ENCODE measurements at places on chromosomes 7 and 10. TPM values are rescaled to one million over a fixed set of nuclear protein-coding genes. Genes with fewer than 3 reads are reported as not detected.

The HMX3 gene
- polyA plus RNA-seq: not detected

The INMT gene
- 0.22 TPM for polyA plus RNA-seq

The CFAP46 gene
- not detected for polyA plus RNA-seq

The NRCAM gene
- polyA plus RNA-seq: 0.32 TPM

The ANKRD1 gene
- polyA plus RNA-seq: not detected

GRCh38 chr7:71173955-71174354 lies 42.0 kb downstream of the GALNT17 start:
- H3K27me3 ChIP-seq: no peaks in the 10 kb centered on the region
- DNase-seq: no peak
- no peaks in the 10 kb centered on the region for H3K4me1 ChIP-seq
- no peaks in the 10 kb centered on the region for H3K36me3 ChIP-seq
- no peak overlapping the region for H3K4me3 ChIP-seq
- no peak overlapping the region for H3K27ac ChIP-seq

GRCh38 chr7:136925044-136925443 lies 56.6 kb downstream of the CHRM2 start:
- no peaks in the 10 kb centered on the region for H3K36me3 ChIP-seq
- H3K27me3 ChIP-seq: no peaks in the 10 kb centered on the region
- DNase-seq: no peak
- H3K4me3 ChIP-seq: no peak overlapping the region
- no peak overlapping the region for H3K27ac ChIP-seq
- no peaks in the 10 kb centered on the region for H3K4me1 ChIP-seq

DNA sequence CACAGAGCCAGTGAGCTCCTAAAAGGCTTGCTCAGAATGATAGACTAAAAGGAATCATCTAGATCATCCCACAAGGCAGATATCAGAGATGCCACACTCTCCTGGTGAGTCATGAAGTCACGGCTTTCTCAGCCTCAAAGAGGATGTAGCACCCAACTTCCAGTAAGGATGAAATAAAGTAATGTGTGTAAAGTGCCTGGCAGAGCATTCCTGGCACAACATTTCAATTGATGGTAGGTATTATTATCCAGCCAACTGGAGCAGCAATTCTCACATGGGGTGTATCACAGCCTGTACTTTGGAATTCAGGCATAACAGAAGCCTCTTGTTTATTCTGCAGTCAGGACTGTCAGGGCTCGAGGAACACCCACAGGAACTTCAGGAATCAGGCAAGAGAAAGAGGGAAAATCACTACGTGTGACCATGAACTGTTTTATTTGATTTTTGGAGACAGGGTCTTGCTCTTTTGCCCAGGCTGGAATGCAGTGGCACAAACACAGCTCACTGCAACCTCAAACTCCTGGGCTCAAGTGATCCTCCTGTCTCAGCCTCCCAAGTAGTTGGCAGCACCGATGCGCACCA lies 5.3 kb upstream of the NAT16 start:
- H3K36me3 ChIP-seq: no peaks in the 10 kb centered on the region
- no peak overlapping the region for H3K27ac ChIP-seq
- H3K4me3 ChIP-seq: no peak overlapping the region
- DNase-seq: no peak
- H3K27me3 ChIP-seq: peaks cover 4% of the 10 kb centered on the region
- H3K4me1 ChIP-seq: no peaks in the 10 kb centered on the region

GRCh38 chr7:126524967-126525366 lies 727.8 kb downstream of the GRM8 start:
- H3K27me3 ChIP-seq: no peaks in the 10 kb centered on the region
- no peaks in the 10 kb centered on the region for H3K36me3 ChIP-seq
- H3K27ac ChIP-seq: no peak overlapping the region
- no peak for DNase-seq
- H3K4me1 ChIP-seq: no peaks in the 10 kb centered on the region

DNA sequence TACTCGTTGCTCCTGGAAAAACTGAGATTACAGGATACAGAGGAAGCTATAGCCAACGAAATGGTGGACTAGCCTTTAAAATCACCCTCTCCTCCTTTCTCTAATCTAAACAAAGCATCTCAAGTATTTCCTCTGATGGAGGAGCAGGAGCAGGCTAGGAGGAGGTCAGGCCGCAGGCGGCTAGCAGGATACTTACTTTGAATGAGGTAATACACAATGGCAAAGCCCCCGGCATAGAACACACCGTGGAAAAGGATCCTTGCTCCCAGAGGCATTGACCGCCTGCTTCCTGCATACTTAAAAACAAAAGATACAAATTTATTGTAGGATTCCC lies 64.4 kb downstream of the STK17A start:
- H3K27ac ChIP-seq: peak overlapping the region; percentile 70
- no peak overlapping the region for H3K4me3 ChIP-seq
- peaks cover 6% of the 10 kb centered on the region for H3K36me3 ChIP-seq
- peaks cover 99% of the 10 kb centered on the region for H3K4me1 ChIP-seq
- DNase-seq: no peak
- no peaks in the 10 kb centered on the region for H3K27me3 ChIP-seq

DNA sequence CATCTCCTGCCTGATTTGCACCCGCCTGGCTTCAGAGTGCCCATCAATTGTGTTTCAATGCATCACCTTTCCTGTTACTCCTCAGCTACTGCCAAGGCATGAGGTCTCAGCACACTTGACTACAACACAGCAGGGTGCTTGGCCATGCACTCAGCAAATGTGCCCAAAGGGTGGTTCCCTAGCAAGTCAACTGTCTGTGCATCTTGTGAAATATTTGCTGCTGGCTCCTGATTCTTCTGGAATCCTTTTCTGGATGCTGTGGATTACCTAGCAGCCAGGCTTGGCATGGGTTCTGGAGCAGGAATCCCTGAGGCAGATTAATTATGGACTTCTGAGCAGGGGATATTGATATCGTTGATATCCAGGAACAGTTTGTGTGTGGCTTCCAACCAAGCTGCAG lies 662.6 kb upstream of the MGMT start:
- H3K36me3 ChIP-seq: no peaks in the 10 kb centered on the region
- no peak overlapping the region for H3K4me3 ChIP-seq
- H3K27me3 ChIP-seq: no peaks in the 10 kb centered on the region
- DNase-seq: no peak
- no peak overlapping the region for H3K27ac ChIP-seq

GRCh38 chr10:59910867-59911266 lies 4.5 kb upstream of the CCDC6 start:
- H3K4me3 ChIP-seq: no peak overlapping the region
- no peaks in the 10 kb centered on the region for H3K27me3 ChIP-seq
- H3K4me1 ChIP-seq: peaks cover 21% of the 10 kb centered on the region
- DNase-seq: no peak

- H3K4me1 ChIP-seq: no peaks in the 10 kb centered on the region
- H3K36me3 ChIP-seq: no peaks in the 10 kb centered on the region
- no peak overlapping the region for H3K4me3 ChIP-seq
Measured at GRCh38 chr7:80770675-80771081, 132.2 kb downstream of the CD36 start.

DNA sequence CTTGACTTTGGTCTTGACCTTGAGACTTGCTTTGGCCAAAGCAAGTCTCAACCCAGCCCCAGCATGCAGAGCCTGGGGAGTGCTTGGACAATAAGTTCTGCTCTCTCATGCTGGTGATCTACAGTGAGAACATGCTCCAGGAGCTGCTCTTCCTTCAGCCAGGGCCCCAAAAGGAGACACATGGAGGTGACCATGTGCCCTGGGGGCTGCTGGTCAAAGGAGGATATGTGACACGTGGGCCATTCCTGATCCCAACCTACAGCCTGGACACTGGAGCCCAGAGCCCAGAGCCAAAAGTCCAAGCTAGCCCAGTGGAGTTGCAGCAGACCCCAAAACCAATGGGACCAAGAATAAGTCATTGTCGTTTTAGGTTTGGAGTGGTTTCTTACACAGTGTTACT lies 78.2 kb upstream of the CHST15 start:
- DNase-seq: no peak
- H3K4me3 ChIP-seq: no peak overlapping the region
- no peaks in the 10 kb centered on the region for H3K4me1 ChIP-seq
- H3K27ac ChIP-seq: no peak overlapping the region
- no peaks in the 10 kb centered on the region for H3K27me3 ChIP-seq

GRCh38 chr10:75043256-75044131 lies 68.0 kb upstream of the SAMD8 start:
- no peaks in the 10 kb centered on the region for H3K36me3 ChIP-seq
- DNase-seq: peak; percentile 62
- H3K27me3 ChIP-seq: no peaks in the 10 kb centered on the region
- peak overlapping the region; percentile 22 for H3K4me3 ChIP-seq

DNA sequence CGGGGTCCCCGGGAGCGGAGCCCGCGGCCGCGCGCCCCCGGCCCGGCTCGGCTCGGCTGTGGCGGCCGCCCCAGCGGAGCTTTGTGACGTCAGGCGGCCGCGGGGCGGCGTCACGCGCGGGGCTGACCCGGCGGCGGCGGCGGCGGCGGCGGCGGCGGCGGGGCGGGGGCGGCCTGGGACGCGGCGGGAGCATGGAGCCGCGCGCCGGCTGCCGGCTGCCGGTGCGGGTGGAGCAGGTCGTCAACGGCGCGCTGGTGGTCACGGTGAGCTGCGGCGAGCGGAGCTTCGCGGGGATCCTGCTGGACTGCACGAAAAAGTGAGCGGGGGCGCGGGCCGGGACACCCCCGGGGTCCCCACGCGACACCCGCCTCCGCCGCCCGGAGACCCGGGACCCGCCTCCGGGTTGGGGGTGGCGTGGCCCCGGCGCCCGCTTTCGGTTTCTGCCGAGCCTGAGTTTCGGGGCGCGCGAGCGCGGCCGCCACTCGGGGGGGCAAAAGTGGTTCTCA lies at the start of gene PWWP2B:
PWWP2B (plus strand) TSS at position 165 of the 506 bp plus-strand sequence; CDS start at position 192, 27 bp downstream.
- H3K36me3 ChIP-seq: no peaks in the 10 kb centered on the region
- peak; percentile 65 for DNase-seq
- H3K27me3 ChIP-seq: no peaks in the 10 kb centered on the region
- peak within 1 kb of the TSS; percentile 69 for H3K4me3 ChIP-seq

- no peak overlapping the region for H3K27ac ChIP-seq
- DNase-seq: no peak
- no peak overlapping the region for H3K4me3 ChIP-seq
- H3K36me3 ChIP-seq: no peaks in the 10 kb centered on the region
Measured at GRCh38 chr7:158970132-158970531, 113.8 kb downstream of the DYNC2I1 start.

DNA sequence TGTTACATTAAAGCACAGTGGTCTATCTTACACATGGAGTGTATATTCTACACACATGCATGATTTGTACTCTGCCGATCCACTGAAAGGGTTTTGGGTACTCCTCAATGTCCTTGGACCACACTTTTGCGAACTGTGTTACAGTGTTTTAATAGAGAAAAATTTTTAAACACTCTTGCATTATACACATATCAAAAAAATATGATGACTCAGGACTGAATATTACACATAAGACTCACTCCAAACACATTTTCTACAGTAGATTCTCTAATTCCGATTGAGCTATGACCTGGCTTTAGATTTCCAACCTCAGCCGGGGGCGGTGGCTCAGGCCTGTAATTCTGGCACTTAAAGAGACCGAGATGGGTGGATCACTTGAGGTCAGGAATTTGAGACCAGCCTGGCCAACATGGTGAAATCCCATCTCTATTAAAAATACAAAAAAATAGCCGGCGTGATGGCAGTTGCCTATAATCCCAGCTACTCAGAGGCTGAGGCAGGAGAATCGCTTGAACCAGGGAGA lies 222.4 kb downstream of the CACNA2D1 start:
- no peaks in the 10 kb centered on the region for H3K4me1 ChIP-seq
- no peaks in the 10 kb centered on the region for H3K27me3 ChIP-seq
- no peak overlapping the region for H3K4me3 ChIP-seq
- no peak for DNase-seq
- H3K36me3 ChIP-seq: no peaks in the 10 kb centered on the region

Data from CD4-positive, alpha-beta memory T cell (primary cell).